ENCODE measurements at places on chromosomes 1 and 21. TPM values are rescaled to one million over a fixed set of nuclear protein-coding genes. Genes with fewer than 3 reads are reported as not detected.

Gene PLEKHG5
- 19.0 TPM for total RNA-seq

- DNase-seq: peak; percentile 13
Measured at GRCh38 chr1:247884797-247885413, 10.5 kb upstream of the OR2W3 start.

Gene C1QB
- total RNA-seq: not detected

DNA sequence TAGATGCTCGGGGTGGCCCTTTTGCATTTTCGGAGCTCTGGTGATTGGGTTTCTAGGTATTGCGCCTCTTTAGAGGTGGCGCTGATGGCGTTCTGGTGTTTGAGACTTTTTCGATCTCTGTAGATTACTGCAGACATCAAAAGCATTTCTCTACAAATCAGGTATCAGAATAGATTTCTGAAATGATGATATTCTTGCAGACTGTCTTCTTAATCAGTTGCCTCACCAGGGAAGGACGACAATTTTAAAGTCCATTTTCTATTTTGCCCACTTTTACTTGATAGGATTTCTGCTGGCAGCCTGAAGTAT is 65.2 kb upstream of the VAMP3 start:
- DNase-seq: peak; percentile 8

- no peak for DNase-seq
Measured at GRCh38 chr1:14654554-14654953, 56.1 kb downstream of the KAZN start.

All from mammary epithelial cell (primary cell).